Fibroblast of skin of right quadriceps (primary cell): ENCODE measurements at places on chromosomes 2 and 18.
A peak's percentile ranks its signal among the peaks of the same experiment; 100 is the strongest.

DNA sequence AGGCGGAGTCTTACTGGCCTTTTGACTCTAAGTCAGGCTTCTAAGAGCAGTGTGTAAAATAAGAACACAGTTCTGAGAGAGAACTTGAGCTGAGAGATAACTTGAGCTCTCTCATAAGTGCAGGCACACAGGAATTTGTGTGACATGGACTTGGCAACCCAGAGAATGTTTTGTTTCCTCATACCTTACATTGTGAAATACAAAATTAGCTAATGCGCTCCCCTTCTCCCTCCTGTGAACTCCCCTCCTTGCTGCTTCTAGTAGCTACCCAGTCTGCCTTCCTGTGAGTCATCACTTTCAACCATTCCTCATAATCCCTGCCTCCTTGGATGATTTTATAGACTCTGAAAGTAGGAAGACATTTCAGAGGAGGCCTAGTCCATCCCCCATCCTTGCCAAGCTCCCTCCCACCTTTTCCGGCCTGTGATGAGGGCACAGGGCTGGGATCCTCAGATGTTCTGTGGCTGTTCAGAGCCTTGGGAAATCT is 22.6 kb downstream of the FER1L5 start:
- DNase-seq = peak; percentile 99

- DNase-seq = no peak
These were observed 879 bp upstream of the EPAS1 start for GRCh38 chr2:46296216-46296839.

DNA sequence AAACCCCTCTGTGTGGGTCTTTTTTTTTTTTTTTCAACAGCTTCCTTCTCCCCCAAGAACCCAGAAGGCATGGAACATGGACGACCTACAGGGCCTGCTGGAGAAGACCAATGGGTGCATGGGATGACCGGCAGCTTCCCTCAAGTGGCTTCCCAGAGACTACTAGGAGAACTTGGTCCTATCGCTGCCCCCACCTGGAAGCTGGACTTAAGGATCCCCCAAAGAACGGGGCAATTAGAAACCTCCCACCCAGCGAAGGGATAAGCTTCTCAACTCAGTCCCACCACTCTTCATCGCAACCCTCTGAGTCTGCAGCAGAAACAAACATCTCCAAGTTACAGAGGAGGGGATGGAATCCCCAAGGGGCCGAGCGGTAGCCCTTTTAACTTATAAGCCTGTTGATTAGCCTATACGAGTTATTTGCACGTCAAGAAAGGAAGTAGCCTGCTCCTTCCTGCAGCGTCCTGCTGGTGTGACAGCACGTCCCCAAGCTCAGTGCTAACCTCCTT is 1.4 kb downstream of the ACTR1B start:
- DNase-seq = no peak

DNA sequence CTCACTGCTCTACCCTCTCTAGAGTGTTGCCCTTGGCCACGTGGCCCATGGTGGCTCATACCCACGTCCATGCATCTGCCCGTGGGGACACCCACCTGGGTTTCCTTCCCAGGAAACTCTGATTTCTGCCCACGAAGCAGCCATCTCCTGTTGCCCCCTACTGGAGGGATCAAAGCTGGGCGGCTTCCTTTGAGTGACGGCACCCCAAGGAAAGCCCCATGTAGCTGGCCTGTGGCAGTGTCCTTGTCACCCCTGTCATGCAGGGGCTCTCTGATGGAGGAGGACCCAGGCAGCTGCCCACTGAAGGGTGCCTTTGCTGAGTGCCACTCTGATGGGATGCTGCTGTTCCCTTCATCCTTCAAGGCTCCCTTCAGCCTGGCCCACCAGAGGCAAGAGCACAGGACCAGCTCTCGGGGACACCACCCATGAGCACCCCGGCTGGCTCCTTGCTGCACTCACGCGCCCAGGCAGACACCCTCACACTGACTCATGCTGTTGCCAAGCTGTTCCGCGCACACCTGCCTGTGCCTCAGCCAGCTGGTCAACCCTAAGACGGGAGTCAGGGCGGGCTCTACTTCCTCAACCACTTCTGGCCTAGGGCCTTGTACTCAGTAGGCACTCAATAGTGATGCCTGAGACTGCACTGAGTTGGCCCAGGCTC is 101.1 kb downstream of the CTIF start:
- DNase-seq = no peak

DNA sequence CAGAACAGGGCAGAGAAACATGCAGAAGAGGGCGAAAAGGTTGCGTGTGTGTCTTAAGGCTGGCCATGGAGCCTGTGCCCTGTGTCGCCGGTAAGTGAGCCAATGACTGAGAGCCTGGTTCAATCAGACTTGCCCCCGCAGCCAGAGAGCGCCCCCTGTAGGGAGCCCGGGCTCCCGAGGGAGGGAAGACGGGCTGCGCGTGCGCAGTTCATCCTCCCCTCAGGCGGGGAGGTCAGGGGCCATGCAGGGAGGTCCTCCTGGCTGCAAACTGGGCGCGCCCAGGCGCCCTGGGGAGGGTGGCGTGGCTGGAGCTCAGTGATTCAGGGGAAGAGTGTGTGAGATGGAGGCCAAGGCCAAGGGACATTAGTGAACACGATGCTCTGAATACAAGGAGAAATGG is 276.6 kb downstream of the PHLPP1 start:
- no peak for DNase-seq

- DNase-seq = no peak
These were observed 1278.5 kb upstream of the ZEB2 start for GRCh38 chr2:145798419-145798818.

DNA sequence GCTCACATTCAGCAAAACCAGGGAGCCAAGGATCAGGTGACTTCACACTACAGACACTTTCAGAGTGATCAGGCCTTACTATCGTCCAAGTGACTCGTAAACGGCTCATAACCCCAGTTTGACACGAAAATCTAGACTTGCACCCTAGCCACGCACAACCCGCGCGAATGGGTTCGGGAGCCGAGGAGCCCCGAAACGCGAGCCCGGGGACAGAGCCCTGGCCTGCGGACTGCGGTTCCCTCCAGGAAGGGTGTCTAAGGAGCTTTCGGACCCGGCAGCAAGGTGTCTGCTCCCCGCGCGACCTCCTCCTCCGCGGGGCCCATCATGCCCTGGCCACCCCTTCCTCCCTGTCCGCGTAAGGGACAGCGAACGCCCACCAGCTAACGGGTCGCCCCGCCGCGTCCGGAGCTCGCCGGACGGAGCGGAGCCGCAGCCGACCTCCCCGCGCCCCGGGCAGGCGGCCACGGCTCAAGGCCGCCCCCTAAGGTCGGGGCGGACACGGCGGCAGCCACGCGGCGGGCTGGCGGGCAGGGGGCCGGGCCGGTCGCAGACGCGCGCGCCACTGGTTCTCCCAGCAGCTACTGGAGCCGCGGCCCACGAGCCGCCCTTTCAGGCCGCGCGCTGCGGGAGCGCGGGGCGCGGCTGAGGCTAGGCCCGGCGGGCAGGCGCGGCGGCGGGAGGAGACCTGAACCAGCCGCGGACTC is 575 bp downstream of the ATL2 start:
- DNase-seq = peak; percentile 47

DNA sequence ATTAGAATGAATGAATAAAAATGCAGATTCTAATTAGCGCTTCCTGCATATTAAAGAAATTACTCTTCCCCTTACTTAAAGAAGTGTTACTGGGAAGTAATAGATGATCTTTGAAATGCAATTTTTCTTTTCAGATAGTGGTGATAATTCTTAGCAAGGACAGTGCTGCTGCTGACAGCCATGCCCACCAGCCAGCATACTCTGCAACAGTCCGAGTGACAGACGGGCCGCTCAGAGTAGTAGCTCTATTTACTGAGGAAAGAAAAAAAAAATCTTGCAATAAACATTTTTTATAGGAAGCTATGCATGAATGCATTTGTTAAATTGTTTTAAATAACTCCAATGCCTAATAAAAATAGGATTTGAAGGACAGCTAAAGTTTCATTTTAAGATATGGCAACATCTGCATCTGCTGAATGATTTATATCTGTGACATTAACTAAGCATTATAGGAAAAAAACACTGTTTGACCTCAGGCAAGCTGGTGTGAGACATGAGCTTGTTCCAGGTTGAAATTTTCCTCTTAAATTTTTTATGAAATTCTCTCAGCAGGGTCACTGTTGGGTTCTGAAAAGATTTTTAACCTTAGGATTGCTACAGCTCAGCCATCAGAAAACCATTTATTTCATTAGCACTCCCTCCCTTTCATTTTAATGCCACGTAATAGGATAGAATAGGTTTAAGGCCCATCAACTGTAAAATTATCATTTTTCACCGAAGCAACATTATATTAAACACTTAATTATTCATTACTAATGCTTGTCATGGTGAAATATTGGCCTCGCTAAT is 393.8 kb downstream of the DCDC2C start:
- no peak for DNase-seq

- DNase-seq = no peak
These were observed 121.6 kb downstream of the MYO5B start for GRCh38 chr18:50073319-50073718.

DNA sequence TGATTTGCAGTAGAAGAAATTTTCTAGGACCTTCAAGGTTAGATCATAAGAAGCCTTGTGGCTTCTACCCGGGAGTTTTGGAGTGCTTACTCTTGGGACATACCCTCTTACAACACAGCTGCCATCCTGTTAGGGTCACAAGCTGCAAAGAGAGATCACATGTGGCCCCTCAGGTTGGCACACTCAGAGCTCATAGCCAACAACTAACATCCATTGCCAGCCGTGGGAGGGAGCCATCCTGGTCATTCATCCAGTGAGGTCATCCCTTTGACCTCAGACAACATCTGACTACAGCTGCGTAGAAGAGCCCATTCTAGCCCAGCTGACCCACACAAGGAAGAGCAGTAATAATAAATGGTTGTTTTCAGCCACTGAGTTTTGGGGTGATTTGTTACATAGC is 76.9 kb upstream of the NABP1 start:
- DNase-seq = no peak

- no peak for DNase-seq
These were observed 31.8 kb downstream of the DDX1 start for GRCh38 chr2:15623481-15623796.

GRCh38 chr2:15059870-15060512 is 427.5 kb downstream of the LRATD1 start:
- DNase-seq = no peak

DNA sequence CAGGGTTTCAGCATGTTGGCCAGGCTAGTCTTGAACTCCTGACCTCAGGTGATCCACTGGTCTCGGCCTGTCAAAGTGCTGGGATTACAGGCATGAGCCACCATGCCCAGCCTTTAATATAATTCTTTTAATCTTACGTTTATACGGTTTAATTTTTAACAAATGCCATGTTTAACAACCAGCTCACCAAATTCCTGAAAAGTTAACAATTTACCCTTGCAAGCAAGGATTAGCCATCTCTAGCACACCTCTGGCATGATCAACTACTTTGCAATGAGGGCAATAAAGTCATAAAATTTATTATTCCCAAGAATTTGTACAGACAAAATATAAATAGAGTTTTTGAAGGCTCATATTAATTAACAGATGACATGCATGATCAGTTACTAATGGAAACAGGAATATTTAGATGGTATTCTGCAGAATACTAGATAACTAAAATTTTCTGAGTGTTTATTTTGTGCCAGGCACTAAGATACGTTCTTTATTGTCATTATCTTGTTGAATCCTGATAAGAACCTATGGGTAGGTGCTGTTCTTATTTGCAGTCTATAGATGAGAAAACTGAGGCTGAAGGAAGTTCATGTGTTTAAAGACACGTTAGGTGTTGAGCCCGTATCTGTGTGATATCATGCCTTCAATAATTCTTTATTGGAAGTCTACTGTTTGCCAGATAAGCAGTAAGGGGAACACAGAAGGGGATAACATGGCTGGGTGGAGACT is 190.1 kb downstream of the CDCA7 start:
- no peak for DNase-seq

- DNase-seq = no peak
These were observed 17.3 kb upstream of the MALT1 start for GRCh38 chr18:58653814-58654509.

GRCh38 chr2:205811387-205811786 is 129.1 kb downstream of the NRP2 start:
- DNase-seq = no peak

GRCh38 chr2:124560592-124561112 is 535.6 kb downstream of the CNTNAP5 start:
- no peak for DNase-seq

DNA sequence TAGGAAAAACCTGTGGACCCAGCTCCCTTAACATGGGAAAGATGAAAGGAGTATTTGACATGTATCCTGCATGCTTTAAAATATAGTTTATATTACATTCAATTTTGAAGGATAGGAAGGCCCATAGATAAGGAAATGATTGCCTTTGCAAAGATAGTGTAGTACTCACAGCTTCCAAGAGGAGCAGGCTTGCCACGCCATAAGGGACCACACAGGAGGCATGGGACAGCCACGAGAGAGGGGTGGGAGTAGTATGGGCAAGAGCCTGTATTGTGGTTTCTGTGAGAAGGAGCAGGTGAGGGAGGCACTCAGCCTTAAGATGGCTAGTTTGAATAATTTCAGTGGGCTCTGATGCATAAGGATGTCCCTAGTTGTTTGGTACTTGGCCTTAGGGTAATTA is 740.3 kb downstream of the SATB2 start:
- no peak for DNase-seq

- peak; percentile 73 for DNase-seq
These were observed 357.2 kb downstream of the SATB2 start for GRCh38 chr2:199100326-199101110.

- DNase-seq = peak; percentile 35
These were observed 1142.2 kb downstream of the LRP1B start for GRCh38 chr2:140988597-140988996.

DNA sequence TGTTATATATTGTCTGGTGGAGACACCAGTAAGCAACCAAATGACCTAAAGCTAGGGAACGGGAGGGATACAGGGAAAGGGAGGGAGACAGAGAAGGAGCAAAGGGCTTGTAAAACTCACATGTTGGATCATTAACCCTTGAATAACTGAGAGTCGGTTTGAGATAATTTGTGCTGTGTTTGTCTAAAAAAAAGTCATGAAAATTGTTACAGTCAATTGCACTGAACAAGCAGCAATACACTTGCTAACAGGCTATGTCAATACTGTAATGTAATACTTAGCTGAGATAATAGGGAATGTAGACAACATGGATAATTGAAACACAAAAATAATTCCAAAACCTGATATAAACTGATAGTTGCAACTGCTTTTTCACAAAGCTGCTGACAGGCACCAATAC is 71.3 kb upstream of the ZNF521 start:
- no peak for DNase-seq

DNA sequence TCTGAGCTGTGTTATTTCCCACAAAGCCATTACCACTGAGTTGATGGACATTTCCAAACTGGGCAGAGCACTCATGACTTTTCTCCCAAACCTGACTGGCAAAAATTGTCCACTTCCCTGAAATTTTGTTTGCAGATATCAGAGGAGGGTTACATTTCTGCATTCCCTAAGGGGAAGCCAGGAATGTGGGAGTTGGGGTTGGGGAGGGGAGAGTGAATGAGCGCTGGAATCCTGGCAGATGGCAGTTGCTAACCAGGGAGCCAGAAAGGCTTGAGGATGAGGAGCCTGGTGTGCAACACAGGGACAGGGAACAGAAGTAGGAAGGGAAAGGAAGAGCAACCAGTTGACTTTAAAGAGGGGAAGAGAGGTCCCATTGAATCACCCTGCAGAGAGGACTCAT is 14.0 kb upstream of the CCNYL1 start:
- no peak for DNase-seq

- DNase-seq = no peak
These were observed 187.1 kb downstream of the ACTR3 start for GRCh38 chr2:114076961-114077360.

GRCh38 chr2:184346338-184346862 is 251.9 kb upstream of the ZNF804A start:
- DNase-seq = no peak

GRCh38 chr2:97654309-97654708 is 8.4 kb downstream of the COX5B start:
- DNase-seq = no peak
